ENCODE measurements at places on chromosomes 12 and 14. TPM values are rescaled to one million over a fixed set of nuclear protein-coding genes. Genes with fewer than 3 reads are reported as not detected.

GRCh38 chr12:111183094-111183493, 185.8 kb downstream of the PHETA1 start:
- DNase-seq = no peak

- no peak for DNase-seq
Measured at GRCh38 chr14:101191721-101192660, 288.5 kb upstream of the RTL1 start.

DNA sequence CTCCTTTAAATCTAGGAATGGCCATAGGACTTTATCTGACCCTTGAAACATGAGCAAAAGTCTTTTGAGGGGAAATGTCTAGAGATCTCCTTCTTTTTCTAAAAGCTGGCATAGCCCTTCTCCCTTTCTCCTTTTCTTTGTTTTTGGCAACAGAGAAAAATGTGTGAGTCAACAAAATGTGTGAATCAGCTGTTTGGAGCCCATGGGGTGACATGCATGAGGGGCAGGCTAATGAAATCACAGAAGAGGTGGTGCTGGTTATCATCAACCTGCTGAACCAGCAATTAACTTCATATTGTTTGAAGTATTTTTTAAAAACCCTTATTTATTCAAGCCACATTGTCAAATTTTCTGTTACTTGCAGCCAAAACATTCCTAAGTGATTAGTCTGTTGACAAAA, 132.3 kb downstream of the CCDC59 start:
- DNase-seq = no peak

DNA sequence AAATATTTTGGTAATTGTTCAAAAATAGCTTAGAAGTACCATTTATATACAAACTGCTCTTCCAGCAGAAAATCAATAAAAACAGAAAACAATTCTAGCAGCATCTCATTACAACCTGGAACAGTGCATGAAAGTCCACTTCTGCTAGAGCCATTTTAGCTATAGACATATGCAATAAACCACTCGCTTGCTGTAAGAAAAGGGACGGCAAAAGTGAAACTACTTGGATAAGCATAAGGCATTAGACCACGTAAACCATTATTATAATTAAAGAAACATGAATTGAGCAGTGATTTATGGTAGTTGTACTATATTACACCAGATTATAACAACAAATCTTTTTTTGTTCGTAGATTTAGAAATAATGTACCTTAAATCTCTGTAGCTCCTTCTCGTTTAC, 48.7 kb downstream of the LRIG3 start:
- no peak for DNase-seq

TMEM30B gene
- total RNA-seq = 0.42 TPM

Measured in left ventricle myocardium superior (tissue), 1 donor.